Activated CD8-positive, alpha-beta T cell treated with anti-CD3 and anti-CD28 coated beads for 36 hours (primary cell): ENCODE measurements at places on chromosomes 11 and 22.

DNA sequence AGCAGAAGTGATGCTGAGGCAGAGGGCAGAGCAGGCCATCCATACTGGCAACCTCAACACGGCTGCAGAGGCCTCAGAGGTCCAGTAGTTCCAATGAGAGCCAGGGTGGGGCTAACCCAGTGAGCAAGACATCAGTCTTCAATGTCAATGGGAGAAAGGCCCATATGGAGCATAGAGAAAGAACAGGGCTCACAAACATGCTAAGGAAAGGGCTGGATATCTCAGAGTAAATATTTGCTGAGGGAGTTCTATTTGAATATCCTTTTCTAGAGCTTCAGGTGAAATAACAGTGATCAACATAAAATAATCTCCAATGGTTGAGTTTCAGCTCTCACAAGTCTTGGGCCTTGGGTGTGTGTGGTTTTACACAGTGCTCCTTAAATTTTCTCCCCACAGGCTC is 50.8 kb upstream of the CCDC90B start:
- no peak for DNase-seq

DNA sequence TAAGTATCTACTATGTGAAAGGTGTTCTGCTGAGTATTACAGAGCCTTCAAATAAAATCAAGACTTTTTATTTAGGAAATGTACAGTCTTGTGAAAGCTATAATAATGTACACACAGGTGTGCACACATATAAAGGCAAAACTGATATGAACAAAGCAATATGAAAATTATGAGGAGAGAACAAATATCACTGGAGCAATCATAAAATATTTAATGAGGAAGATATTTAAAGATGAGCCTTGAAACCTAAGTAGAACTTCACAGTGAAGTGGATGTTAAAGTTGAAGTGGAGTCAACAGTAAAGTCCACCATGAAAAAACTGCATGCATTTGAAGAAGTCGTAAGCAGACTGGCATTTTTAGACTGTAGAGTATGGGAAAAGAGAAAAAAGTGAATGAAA is 18.5 kb downstream of the OR51F1 start:
- DNase-seq = no peak

DNA sequence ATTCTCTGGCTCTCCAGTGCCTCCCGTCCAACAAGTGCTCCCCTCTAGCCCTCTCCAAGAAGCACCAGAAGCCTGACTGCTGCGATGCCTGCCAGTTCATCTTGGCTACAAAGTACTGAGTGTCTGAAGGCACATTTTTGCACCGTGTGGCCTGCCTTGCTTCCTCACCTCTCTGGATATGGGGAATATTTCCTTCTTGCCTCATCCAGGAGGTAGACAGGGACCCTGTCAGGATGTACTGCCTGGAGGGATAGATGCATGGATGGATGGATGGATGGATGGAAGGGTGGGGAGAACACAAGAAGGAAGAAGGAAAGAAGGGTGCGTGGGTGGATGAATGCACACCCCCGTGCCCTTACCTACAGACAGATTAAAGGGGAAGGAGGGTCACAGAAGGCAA is 27.6 kb downstream of the KCTD17 start:
- DNase-seq = peak; percentile 39

DNA sequence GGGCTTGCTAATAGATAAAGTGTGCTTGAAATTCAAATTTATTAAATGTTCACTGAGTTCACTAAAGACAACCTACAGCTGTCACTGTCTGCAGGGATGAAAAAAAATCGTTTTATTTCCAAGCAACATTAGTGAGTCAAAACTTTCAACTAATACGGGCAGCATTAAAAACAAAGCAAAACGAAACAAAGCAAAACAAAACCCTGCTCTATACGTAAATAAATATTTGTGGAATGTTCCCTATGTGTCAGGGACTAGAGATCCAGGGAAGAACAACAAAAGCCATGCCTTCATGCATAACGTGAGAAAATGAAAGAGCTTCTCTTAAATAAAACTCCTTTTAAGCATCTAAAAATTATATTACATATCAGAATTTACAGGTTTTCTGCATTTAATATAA is 553 bp downstream of the NAALAD2 start:
- DNase-seq = no peak

GRCh38 chr22:30040499-30041260 is 39.6 kb upstream of the HORMAD2 start:
- DNase-seq = no peak
